ENCODE measurements at places on chromosomes 4 and X.

DNA sequence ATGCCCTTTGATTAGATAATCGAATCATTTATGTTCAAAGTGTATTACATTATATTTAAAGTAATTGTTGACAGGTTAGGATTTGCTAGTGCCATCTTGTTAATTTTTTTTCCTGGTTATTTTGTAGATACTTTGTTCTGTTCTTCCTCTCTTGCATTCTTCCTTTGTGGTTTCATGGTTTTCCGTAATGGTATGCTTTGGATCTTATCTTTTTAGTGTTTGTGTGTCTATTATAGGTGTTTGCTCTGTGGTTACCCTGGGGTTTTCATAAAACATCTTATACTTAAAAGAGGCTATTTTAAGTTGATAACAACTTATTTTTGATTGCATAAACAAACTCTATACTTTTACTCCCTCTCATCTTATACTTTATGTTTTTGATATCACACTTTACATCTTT, 108.2 kb upstream of the SRD5A3 start:
- DNase-seq: no peak

DNA sequence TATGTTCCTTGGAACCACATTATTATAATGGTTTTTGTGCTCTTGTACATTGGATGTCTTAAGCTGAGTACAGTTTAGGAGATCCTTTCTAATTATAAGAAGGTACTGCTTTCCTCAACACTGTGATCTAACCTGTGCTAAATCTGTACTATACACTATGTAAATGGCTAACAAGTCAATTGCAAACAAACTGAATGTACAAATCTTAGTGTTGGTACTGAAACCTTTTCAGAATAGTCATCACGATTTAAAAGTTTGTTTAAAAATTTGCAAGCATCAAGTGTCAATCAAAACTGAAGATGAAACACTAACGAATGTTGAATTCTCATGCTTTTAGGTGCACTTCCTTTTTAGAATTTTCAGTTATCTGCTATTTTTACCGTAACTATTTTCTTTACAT, 2090.4 kb upstream of the TENM3 start:
- no peak for DNase-seq

DNA sequence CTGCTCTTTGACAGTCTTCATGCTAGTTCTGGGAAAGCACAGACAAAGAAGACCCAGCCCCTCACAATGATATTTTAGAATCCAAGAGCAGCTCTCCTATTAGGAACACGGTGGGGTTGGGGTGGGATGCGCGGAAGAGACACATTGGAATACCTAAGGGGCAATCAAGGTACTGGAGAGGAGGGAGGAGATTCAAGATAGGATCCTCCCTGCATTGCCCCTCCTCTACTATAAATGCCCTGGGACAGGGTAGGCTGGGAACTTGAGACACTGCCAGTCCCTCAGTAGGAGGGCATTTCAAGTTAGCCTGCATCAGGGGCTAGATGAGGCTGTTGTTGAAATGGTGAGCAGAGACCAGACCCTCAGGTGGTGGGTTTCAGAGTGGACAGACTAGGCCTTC, 5.1 kb downstream of the MAGEB17 start:
- no peak for DNase-seq

GRCh38 chr4:135191596-135191995, 990.0 kb upstream of the PABPC4L start:
- DNase-seq: peak; percentile 56

GRCh38 chr4:15832523-15833451, 54.7 kb downstream of the CD38 start:
- DNase-seq: no peak

DNA sequence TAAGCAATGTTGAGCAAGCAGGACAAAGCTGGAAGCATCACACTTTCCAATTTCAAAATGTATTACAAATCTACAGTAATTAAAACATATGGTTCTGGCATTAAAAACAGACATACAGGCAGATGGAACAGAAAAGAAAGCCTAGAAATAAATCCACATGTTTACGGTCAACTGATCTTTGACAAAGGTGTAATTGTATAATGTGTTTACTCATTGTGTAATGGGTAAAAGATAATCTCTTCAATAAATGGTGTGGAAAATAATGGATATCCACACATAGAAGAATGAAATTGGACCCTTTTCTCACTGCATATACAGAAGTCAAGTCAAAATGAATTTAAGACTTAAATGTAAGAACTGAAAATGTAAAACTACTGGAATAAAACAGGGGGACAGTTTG, 394.2 kb downstream of the ANKRD50 start:
- no peak for DNase-seq

GRCh38 chr4:147003956-147004809, 58.5 kb upstream of the TTC29 start:
- DNase-seq: peak; percentile 9

DNA sequence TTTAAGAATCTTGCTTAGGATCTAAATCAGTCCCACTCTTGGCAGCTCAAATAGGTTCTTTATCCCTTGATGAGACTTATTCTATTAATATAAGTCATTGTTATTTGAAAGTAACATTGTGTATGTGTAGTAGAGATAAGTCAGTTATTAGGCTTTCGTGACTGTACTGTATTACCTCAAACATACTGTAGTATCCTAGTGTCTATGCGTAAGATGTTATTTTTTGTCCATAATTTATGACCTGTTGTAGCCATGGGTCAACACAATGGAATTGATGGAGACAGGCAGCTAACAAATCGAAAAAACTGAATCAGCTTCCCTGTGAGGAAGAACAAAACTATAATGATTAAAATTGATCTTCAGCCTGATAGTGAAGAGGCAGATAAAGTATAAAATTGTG, 41.8 kb downstream of the CLCN3 start:
- DNase-seq: no peak

GRCh38 chr4:24477919-24478318, 106.4 kb downstream of the DHX15 start:
- DNase-seq: peak; percentile 83
